ENCODE measurements at places on chromosomes 6 and 20. TPM values are rescaled to one million over a fixed set of nuclear protein-coding genes. Genes with fewer than 3 reads are reported as not detected.

Gene ATP6V1G2
- 1.5 TPM for total RNA-seq

- no peak overlapping the region for H3K4me3 ChIP-seq
- no peaks in the 10 kb centered on the region for H3K27me3 ChIP-seq
- no peaks in the 10 kb centered on the region for H3K36me3 ChIP-seq
- no peak overlapping the region for H3K27ac ChIP-seq
Measured at GRCh38 chr6:138393871-138394783, 9.9 kb upstream of the HEBP2 start.

Gene LCA5
- 18.3 TPM for total RNA-seq

DNA sequence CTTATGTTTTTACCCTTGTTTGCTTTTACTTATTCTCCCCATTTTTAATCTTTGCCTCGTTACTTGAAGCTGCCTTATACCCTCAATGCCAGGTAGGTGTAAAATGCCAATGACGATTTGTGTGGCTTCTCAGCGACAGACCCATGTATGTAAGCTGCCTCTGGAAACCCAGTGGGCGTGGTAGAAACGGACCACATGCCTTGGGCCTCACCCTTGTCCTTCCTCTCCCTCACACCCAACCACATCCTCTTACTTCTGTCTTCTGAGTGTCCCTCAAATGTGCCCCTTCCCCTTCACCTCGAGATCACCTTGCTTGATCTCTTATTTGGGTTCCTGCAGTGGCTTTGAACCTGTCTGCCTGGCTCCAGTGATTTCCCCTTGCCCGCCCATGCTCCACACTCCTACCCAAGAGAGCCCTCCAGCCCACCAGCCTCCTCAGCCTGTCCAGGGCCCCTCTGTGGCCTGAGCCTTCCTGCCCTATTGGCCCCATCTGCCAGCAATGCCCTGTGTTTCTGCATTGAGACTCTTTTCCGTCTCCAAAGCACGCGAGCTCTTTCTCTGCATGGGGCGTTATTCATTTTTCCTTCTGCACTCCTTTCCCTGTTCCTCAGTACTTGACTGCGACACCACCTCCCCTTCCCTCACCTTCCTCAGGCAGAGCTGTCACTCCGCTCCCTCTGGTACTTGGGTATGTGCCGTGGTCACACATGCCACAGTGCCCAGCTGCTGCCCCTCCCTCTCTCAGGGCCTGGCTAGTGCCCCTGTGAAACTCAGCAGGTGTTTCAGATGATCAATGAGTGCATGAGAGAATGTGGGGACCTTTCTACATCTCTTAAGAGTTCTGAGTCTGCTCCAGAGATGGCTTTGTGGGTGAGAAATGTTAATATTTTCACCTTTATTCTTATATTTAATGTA is 115.4 kb downstream of the SLX4IP start:
- H3K27ac ChIP-seq, result peak overlapping the region; percentile 70
- H3K27me3 ChIP-seq, result no peaks in the 10 kb centered on the region
- H3K4me1 ChIP-seq, result peaks cover 46% of the 10 kb centered on the region

Gene PTCRA
- total RNA-seq, result not detected

Gene FAM83C
- not detected for total RNA-seq

DNA sequence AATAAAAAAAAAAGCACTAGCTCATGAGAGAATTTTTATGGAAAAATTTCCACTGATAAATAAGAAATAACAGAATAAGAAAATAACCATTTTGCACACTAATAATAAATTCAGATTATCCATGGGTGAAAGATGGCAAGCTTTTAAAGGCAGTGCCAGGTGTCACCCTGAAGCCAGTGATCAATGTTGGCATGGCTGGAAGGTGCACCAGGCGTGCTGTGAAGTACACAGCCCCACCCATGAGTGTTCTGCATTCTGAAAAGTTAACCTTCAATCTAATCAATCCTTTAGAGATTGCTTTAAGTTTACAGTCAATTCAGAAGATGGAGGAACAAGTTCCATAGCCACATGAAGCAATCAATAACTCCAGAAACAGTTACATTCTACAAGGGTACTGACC is 284.4 kb downstream of the C6orf118 start:
- H3K27me3 ChIP-seq, result no peaks in the 10 kb centered on the region
- no peak overlapping the region for H3K4me3 ChIP-seq
- H3K27ac ChIP-seq, result no peak overlapping the region
- DNase-seq, result no peak
- no peaks in the 10 kb centered on the region for H3K36me3 ChIP-seq

Gene SCGN
- total RNA-seq, result 3.5 TPM

Gene HRH3
- total RNA-seq, result not detected

DNA sequence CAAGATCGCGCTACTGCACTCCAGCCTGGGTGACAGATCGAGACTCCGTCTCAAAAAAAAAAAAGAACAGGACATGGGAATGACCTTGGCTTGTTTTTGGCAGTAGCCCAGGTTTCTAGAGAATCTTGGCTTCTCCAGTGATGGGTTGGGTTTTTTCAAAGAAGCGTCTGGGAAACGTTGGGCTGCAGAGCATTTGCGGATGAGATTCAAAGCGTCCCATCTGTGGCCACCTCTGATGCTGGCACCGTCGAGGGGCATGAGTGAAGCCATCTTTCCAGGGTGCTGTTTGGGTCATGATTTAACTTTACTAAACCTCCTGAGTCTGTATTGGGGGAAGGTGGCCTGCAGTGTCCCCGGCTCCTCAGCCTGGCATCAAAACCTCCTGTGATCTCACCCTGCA is 43.2 kb upstream of the SRF start:
- peaks cover 8% of the 10 kb centered on the region for H3K4me1 ChIP-seq
- H3K27me3 ChIP-seq, result no peaks in the 10 kb centered on the region
- H3K36me3 ChIP-seq, result no peaks in the 10 kb centered on the region
- H3K4me3 ChIP-seq, result no peak overlapping the region

Gene UBE2C
- 189 TPM for total RNA-seq

DNA sequence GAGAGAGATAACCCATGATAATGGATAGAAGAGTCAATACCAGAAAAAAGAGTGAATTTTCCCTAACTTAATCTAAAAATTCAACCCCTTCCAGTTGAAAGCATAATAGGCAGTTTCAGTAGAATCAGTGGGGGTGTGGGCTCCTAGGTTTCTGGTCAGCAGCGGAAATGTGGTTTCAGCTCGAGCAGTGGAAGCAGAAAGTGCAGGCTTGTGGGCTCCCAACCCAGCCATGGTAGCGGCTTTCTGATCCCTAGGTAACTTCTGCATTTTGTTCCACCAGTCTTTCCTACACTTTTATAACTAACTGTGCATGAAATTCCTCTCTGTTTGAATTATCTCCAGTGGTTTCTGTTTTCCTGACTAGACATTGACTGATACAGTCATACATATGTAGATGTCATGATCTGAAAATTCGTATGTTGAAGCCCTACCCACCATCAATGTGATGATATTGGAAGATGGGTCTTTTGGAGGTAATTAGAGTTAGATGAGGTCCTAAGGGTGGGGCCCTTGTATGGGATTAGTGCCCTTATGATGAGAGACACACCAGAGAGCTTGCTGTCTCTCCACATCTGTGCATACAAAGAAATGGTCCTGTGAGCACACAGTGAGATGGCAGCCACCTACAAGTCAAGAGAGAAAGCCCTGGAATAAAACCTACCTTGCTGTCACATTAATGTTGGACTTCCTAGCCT is 6.5 kb upstream of the DDO start:
- no peaks in the 10 kb centered on the region for H3K4me1 ChIP-seq
- peaks cover 54% of the 10 kb centered on the region for H3K27me3 ChIP-seq
- H3K4me3 ChIP-seq, result no peak overlapping the region
- H3K27ac ChIP-seq, result no peak overlapping the region
- no peaks in the 10 kb centered on the region for H3K36me3 ChIP-seq

- peaks cover 98% of the 10 kb centered on the region for H3K36me3 ChIP-seq
- peak overlapping the region; percentile 61 for H3K4me3 ChIP-seq
- peak overlapping the region; percentile 18 for H3K27ac ChIP-seq
- H3K4me1 ChIP-seq, result peaks cover 74% of the 10 kb centered on the region
- H3K27me3 ChIP-seq, result no peaks in the 10 kb centered on the region
Measured at GRCh38 chr20:31565699-31566318, 39.3 kb upstream of the ID1 start.

Gene RNASET2
- 70.2 TPM for total RNA-seq

- no peak overlapping the region for H3K4me3 ChIP-seq
- H3K36me3 ChIP-seq, result peaks cover 4% of the 10 kb centered on the region
- H3K27me3 ChIP-seq, result no peaks in the 10 kb centered on the region
- DNase-seq, result no peak
- H3K27ac ChIP-seq, result no peak overlapping the region
Measured at GRCh38 chr6:17207281-17207680, 73.9 kb upstream of the RBM24 start.

Gene ATP5F1E
- 116 TPM for total RNA-seq

Gene ALDH5A1
- 22.2 TPM for total RNA-seq

DNA sequence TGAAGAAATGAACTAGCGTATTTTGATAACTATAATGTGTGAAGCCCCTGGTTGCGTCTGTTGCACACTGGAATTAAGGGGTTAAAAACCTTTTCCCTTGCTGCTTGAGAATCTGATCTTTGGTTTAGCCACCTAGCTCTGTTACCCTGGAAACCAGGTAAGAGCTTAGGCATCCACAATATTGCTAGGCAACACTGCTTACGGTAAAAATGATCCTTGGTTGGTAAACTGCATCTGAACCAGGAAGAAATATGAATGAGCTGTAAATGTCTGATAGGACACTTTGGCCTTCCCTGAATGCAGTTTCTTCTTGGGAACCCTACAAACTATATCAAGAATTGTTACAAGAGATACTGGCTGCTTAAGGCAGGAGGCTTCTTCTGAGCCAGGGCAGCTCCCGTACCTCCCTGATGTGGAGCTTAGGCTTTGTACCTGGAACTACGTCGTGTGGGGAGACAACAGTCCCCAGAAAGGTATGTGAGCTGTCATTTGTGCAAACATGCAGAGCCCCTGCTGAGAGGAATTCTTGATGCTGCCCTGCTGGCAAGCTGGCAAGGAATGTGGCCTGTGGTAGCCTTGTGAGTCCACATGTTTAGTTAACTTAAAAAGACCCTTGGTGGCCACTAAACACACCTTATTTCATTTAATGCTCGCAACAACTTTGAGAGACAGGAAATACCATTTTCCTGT is 18.4 kb downstream of the UBE3D start:
- H3K4me1 ChIP-seq, result peaks cover 16% of the 10 kb centered on the region
- DNase-seq, result peak; percentile 49
- H3K36me3 ChIP-seq, result no peaks in the 10 kb centered on the region
- no peaks in the 10 kb centered on the region for H3K27me3 ChIP-seq
- H3K27ac ChIP-seq, result peak overlapping the region; percentile 78

- H3K36me3 ChIP-seq, result no peaks in the 10 kb centered on the region
- no peak overlapping the region for H3K4me3 ChIP-seq
- peaks cover 11% of the 10 kb centered on the region for H3K27me3 ChIP-seq
- H3K27ac ChIP-seq, result no peak overlapping the region
- no peak for DNase-seq
Measured at GRCh38 chr20:46946181-46946624, 51.6 kb downstream of the EYA2 start.

DNA sequence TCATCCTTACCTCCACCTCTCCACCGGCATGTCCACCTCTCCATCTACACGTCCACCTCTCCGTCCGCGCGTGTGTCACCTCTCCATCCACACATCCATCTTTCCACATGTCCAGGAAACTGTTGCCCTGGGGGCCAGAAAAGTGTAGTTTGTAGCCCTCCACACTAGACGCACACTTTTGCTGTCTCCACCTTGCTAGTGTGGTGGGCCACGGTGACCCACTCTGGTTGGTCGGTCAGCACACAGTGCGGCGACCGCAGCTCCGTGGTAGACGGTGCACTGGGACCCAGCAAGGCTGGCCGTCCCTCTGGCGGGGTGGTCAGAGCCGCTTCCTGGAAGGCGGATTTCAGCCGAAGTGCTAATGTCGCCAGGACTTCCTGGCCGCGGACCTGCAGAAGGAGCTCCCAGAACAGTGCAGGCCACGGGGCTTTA is 268.6 kb downstream of the DLL1 start:
- no peaks in the 10 kb centered on the region for H3K36me3 ChIP-seq
- H3K27ac ChIP-seq, result no peak overlapping the region

Gene ERMARD
- 16.2 TPM for total RNA-seq

DNA sequence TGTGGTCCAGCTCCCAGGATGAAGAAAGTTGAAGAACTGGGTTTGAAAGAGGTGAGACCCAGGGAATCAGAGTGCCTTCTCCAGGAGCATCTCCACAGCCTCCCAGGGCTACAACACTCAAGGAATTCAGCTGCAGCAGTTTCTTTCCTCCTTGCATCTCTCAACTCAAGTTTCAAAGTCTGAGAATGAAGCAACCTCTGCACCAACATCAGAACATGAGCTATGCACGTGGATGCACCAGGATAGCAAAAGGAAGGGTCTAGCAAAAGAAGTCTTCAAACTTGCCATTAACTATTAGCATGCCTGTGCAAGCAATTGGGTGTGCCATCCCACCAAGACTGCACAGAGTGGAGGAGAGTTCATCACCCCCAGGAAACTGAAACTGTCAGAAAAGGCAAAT is 193.9 kb downstream of the OTOR start:
- H3K27me3 ChIP-seq, result no peaks in the 10 kb centered on the region
- H3K36me3 ChIP-seq, result no peaks in the 10 kb centered on the region
- no peak for DNase-seq
- no peak overlapping the region for H3K27ac ChIP-seq

Gene ALDH8A1
- total RNA-seq, result 1.5 TPM

DNA sequence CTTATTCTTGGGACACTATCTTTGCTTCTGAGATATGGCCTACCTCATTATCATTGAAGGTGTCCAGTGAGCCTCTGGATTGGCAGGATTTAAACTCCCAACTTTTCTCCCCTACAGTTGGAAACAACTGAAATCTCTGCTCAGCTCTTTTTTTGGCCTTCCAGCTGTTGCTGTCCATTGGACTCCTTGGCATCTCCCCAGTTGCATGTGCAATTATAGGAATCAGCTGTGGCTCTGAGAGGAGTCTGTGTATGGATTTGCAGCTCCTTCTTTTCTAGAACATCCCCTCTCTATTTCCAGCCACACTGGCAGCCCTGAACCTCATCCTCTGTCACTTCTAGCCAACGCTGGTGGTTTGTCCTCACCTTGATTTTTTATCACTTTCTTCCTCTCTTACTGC is 21.2 kb downstream of the RAB22A start:
- no peak for DNase-seq
- no peak overlapping the region for H3K4me3 ChIP-seq
- no peak overlapping the region for H3K27ac ChIP-seq
- H3K27me3 ChIP-seq, result no peaks in the 10 kb centered on the region
- peaks cover 6% of the 10 kb centered on the region for H3K36me3 ChIP-seq

Gene CLDN20
- not detected for total RNA-seq

Gene RHAG
- not detected for total RNA-seq

Gene CCN2
- 373 TPM for total RNA-seq

- peaks cover 5% of the 10 kb centered on the region for H3K36me3 ChIP-seq
- H3K27ac ChIP-seq, result peak within 1 kb of the TSS; percentile 6
- H3K4me1 ChIP-seq, result peaks cover 27% of the 10 kb centered on the region
- H3K4me3 ChIP-seq, result no peak within 1 kb of the TSS
Measured at GRCh38 chr6:41286544-41287346, at the start of gene TREM1. Gene TREM1 (minus strand): TSS chr6:41286682. CDS start chr6:41286655, 27 bp downstream.

GRCh38 chr6:51533962-51534361 is 553.5 kb downstream of the PKHD1 start:
- no peak for DNase-seq
- no peak overlapping the region for H3K27ac ChIP-seq
- no peaks in the 10 kb centered on the region for H3K36me3 ChIP-seq

Data from Calu3 (cell line).